ENCODE measurements at places on chromosomes 1 and 21.
A peak's percentile ranks its signal among the peaks of the same experiment; 100 is the strongest.

DNA sequence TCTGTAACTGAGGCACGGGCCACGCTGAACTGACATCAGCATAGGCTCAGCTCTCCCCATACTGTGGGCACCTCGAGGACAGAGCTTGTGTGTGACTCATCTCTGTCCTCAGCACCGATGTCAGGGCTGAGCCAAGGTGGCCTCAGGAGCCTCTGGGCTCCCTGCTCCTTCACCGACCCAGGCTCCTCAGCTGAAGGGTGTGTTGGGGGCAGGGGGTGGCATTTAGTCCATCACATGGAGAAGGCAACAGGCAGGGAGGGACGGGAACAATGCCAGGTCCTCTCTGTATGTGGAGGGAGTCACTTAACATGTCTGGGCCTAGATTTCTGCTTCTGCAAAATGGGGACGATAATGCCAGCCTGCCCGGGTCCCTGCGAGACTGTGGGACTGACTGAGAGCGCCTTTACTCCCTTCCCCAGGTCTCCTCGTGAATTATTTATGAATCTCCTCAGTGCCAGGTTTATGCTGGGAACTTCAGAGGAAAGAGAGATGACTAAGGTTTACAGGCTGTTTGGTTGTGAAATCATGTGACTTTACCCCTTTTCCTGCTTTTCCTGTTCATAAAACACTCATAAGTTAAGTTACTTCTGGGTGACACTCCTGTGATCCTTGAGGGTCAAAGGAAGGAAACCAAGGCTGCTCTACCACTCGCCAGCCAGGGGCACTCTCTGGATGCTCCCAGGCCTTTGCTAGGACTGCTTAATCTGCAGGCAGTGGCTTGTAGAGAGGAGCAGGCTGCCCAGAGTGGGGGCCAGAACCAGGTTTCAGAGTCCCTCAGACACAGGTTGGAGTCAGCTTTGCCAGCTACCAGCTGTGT is 16.2 kb downstream of the TTC39A start:
- DNase-seq, result no peak

DNA sequence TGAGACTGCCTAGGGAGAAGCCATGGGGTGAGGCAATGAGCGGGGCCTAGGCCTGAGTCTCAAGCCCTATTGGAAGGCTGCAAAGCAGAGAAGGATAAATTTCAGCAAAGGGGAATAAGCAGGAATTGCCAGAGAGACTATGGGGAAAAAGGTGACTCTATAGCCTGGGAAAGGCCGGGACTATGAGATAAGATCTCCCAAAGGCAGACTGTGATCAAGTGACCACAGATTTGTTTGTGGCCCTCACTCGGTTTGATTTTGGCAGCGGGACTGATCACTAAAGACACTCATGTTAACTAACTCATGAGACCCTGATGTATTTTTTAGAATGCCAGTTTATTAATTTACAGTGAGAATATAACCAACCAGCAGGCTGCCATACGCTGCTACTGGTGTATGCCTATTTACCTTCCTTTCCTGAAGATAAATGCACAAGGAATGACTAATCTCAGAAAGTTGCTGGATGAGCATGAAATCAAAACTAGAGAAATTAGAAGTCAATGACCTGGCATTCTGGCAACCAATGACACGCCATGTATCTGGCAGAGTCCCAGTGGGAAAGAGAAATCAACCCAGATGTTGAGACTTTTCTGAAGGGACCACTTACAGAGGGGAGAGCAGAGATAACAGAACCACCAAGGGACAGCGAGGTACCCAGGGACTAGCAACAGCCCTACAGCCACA is 4.3 kb downstream of the HSF2BP start:
- DNase-seq, result no peak

GRCh38 chr1:79792219-79792930 is 785.8 kb upstream of the ADGRL4 start:
- no peak for DNase-seq

DNA sequence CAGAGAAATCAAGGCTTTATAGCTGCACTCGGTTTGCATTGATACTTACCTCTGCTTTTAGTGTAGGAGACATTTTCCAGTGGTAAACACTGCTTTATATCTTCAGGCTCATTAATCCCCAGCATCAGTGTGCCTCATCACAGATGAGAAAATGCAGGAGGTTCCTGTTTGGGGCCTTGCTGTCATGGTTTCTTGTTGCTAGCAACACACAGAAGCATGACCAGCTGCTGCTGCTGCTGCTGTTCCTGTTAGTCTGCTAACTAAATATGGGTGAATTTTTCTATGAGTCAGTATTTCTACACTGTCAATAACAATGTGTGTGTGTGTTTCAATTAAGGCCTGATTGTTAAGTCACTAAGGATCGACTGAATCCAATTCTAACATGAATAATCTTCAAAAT is 85.8 kb upstream of the RGS1 start:
- no peak for DNase-seq

- DNase-seq, result no peak
Measured at GRCh38 chr1:229410692-229411433, 23.0 kb downstream of the ACTA1 start.

DNA sequence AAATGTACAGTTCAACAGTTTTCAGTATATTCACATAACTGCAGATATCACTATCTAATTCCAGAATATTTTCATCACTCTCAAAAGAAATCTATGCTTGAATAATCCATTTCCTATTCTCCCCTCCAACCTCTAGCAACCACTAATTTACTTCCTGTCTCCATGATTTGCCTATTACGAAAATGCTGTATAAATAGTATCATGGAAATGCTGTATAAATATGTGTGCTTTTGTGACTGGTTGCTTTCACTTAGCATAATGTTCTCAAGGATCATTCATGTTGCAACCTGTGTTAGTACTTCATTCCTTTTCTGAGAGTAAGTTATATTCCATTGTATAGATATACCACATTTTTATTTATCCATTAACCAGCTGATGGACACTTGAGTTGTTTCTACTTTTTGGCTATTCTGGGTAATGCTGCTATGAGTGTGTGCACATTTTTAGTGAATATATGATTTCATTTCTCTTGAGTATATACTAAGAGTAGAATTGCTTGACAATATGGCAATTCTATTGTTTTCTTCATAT is 115.6 kb downstream of the TNFSF18 start:
- no peak for DNase-seq

GRCh38 chr1:61426885-61427284 is 298.1 kb downstream of the TM2D1 start:
- no peak for DNase-seq

DNA sequence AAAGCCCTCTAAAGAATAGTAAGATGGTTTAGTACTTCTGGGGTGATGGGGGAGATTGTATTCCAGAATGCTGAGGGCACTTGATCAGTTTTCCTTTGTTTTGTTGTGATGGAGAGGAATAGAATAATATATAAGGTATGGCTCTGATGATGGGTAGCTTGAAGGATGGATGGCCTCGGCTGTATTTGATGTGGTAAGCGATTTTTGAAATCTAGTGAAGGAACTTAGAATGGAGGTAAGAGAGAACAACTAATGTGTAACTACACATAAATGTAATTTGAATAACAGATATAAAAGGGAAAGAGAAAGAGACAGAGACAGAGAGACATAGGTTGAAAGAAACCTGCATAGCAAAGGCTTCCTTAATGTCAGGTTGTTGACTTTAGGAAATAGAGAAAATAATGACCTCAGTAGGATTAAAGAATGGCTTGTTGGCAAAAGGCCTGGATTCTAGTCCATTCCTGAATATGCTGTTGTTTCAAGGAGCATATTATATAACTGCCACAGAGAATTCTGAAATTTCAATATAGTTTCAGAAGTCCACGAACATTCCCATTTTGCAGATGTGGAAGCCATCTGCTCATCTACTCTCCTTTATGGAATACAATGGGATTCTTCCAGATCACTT is 58.7 kb downstream of the NIBAN1 start:
- DNase-seq, result no peak

DNA sequence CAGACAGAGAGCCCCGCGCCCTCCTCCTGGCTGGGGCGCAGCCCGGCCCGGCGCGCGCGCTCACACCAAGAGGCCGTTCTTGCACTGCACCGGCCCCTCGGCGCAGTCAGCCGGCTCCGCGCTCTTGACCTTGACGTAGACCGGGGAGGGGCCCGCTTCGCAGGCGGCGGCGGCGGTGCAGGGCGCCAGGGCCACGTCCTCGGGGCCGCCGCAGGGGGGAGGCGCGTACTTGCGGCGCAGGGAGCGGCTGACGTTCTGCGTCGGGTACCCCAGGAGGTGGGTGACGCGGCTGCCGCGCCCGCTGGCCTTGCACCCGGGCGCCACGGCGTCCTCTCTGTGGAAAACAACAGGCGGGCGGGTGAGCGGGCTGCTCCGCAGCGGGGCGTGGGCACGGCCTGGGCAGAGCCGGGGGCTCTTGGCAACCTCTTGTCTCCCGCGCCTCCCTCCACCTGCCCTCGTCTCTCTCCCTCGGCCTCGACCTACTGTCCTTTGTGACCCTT is 7.7 kb downstream of the VSIG8 start:
- peak; percentile 45 for DNase-seq

DNA sequence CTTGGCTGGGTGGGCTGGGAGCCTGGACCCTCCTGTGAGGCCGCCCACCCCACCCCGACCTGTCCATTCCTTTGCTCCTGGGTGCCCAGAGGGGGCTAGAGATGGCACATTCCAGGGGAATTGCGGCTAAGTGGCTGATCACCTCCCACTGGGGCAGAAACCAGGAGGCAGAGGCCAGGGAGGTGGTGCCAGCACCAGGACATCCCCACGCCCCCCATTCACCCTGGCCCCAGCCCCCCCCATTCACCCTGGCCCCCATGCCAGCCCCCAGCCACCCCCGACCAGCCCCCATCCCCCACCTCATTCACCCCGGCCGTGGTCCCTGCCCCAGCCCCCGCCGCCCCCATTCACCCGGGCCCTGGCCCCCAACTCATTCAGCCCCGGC is 6.2 kb downstream of the C1QTNF12 start:
- DNase-seq, result no peak

DNA sequence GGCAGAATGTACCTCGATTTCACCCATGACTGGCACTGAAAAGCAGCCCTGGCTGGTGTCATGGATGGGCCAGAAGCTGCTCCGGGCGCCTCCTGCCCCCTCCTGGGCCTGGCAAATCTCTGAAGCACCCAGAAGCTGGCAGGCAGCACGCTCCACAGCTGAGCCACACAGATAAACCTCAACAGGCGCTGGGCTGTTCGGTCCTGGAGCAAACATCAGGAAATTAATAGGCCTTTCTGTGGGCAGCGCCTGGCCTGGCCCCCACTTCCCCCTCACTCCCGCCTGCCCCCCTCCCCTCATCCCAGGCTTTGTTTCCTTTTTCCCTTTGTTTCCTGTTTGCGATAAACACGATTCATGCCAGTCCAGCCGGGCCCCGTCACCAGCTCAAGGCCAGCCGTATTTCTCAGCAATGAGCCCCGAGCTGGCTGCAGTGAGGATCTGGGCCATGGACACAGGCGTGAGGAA is 20.1 kb upstream of the DISP3 start:
- DNase-seq, result no peak

DNA sequence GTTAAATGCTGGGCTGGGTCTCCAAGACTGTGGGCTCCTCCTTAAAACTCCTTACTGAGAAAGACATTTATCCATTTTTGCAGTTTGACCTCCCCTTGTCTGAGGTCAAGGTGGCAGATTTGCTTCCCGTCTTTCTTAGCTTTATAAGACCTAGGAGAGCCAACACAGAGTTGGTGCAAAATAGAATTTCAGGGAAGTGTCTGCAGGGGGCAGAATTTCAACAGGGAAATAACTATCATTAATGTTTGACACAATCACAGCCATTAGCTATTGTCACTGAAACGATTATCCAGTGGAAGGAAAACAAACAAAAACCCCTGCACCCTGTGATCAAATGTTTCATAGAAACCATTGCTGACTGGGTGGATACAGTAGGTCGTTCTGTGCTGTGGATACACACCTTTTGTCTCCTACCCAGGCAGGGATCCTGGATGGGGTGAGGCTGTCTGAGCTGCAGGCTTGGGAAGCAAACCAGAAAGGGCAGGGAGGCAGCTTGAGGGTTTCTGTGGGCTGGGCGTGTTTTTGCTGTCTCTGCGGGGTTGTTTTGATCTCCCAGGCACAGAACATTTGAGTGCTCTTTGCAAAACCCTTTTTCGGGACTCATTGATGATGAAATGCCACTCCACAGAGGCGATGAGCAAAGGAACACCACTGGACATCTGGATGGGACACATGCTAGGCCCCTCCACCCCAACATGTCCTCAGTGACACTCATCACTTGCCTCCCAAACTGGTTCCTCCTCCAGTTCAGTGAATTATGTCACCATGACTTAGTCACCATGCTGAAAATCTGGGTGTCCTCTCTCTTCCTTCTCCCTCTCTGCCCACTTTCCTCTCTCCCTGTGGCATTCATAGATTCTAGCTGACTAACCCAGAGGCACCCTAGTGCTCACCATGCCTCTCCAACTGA is 94.2 kb upstream of the SERBP1 start:
- DNase-seq, result no peak

- no peak for DNase-seq
Measured at GRCh38 chr1:10530756-10531495, 56.2 kb downstream of the PEX14 start.

- DNase-seq, result no peak
Measured at GRCh38 chr1:186188004-186188539, 187.0 kb downstream of the TPR start.

GRCh38 chr1:228979774-228980173 is 244.5 kb downstream of the RHOU start:
- no peak for DNase-seq

- no peak for DNase-seq
Measured at GRCh38 chr1:167483790-167484189, 34.5 kb downstream of the CD247 start.

GRCh38 chr1:113812661-113813135 is 422 bp upstream of the RSBN1 start:
- DNase-seq, result no peak

- no peak for DNase-seq
Measured at GRCh38 chr1:204663644-204664383, 21.7 kb downstream of the LRRN2 start.

DNA sequence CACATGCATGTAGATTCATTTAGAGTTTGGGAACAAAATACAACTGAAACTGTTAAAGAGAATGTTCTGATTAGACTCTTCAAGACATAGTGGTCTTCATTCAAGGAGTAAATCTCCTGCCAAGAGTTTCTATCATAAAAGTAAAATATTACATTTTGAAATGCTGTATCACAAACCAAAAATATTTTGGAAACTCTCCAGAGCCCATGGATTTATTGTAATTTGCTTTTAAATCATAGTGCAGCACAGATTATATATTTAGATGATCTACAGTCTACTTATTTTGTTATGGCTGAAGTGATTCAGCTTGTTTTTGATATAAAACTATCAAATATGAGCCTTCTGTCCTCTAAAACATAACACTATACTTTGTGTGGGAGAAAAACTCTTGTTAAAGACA is 105.3 kb downstream of the DISP1 start:
- DNase-seq, result no peak

Data from stimulated activated naive CD4-positive, alpha-beta T cell (primary cell).